ENCODE measurements at places on chromosomes 2 and 18.
A peak's percentile ranks its signal among the peaks of the same experiment; 100 is the strongest.

DNA sequence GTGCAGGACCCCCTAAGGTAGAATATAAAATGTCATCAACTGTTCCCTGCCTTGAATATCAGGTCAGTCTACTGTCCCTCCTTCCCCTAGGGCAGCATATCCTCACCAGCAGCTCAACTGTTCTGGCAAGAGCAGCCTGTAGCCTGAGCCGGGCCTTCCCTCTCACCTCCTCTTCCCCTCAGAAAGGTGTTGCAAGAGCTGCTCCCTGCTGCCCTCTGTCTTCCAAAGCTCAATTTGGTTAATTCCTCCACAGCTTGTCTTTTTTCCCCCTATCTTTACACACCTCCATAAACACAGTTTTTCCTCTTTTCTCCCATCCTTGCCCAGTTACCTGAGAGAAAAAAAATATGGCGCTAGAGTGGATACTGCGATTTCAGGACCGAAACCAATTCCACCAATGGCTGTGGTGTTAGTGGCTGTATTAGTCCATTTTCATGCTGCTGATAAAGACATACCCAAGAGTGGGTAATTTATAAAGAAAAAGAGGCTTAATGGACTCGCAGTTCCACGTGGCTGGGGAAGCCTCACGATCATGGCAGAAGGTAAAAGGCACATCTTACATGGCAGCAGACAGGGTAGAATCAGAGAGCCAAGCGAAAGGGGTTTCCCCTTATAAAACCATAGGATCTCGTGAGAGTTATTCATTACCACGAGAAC lies 184.7 kb downstream of the MREG start:
- peak; percentile 53 for DNase-seq

- no peak for DNase-seq
Measured at GRCh38 chr18:8766559-8767293, 61.4 kb downstream of the MTCL1 start.

DNA sequence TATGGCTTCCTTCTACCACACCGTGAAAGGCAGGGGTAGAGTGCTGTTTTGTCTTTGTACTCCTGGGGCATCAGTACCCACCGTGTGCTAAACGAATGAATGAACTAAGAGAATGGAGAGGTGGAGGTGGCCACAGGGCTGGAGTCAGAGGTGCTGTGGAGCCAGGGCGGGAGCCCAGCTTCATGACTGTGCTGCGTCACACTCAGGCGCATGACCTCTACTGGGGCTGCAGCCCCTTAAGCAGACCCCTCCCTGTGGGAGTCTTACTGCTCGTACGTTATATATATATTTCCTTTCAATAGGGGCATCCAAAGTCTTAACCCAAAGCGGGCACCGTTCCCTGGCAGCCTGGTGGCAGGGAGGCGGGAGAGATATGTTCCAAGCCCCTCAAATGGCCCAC lies 18.0 kb upstream of the LBH start:
- DNase-seq = no peak

DNA sequence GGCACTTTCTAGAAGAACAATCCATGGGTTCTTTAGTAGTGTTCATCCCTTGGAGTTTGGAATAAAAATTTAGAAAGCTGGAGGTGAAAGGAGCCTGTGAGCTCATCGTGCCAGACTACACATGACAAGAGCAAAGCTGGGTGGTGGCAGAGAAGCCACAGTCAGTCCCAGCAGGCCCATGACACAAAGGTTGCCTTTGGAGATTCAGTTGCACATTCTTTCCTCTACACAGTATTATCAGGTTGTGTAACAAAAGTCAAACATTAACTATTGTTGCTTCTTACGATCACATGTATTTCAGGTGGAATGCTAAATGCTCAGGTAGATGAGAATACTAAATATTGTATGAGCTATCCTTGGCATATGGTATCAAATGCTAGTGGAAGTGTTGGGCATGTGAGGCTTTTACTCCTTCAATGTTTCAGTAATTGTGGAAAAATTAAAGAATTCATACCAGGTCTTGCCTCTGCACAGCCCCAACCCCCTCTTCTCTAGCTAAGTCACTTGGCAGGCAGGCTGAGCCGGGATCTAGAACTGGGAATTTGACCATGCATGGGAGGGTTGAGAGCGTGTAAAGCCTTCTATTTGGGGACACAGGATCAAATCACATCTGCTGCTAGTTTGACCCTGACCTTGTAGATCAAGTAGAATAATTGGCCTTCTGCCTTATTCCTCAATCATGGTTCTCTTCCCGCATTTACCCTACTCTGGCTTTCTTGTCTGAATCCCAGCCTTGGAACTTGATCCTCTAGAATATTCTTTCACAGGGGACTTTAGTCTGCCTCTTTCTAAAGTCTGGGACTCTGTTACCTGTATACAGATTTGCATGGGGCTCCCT lies 230.9 kb downstream of the GCA start:
- no peak for DNase-seq

GRCh38 chr2:241991299-241991698 lies 121.8 kb downstream of the RTP5 start:
- DNase-seq = no peak

DNA sequence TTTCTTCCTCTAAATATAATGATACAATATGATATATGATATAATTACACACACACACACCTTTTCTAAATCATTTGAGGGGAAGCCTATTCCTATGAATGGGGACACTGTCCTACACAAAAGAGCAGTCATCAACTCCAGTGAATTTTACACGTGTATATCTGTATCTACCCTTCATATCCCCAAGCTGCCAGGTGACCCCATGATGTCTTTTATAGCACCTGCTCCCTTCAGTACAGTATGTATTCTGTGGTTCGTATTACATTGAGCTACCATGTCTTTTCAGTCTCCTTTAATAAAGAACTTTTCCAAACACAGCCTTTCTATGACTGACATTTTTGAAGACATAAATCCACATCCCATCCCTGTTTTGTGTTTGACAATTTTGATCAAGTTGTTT lies 19.0 kb downstream of the TBC1D8 start:
- DNase-seq = no peak

- DNase-seq = peak; percentile 91
Measured at GRCh38 chr2:226649871-226650660, 149.6 kb downstream of the IRS1 start.

Measured in SJCRH30 (cell line).